ENCODE measurements at places on chromosomes 7 and 10. TPM values are rescaled to one million over a fixed set of nuclear protein-coding genes. Genes with fewer than 3 reads are reported as not detected.

The PODXL gene
- 108 TPM for total RNA-seq

The CFAP46 gene
- total RNA-seq = 6.6 TPM

GRCh38 chr7:12211711-12212485, 804 bp downstream of the TMEM106B start:
- no peak for DNase-seq

DNA sequence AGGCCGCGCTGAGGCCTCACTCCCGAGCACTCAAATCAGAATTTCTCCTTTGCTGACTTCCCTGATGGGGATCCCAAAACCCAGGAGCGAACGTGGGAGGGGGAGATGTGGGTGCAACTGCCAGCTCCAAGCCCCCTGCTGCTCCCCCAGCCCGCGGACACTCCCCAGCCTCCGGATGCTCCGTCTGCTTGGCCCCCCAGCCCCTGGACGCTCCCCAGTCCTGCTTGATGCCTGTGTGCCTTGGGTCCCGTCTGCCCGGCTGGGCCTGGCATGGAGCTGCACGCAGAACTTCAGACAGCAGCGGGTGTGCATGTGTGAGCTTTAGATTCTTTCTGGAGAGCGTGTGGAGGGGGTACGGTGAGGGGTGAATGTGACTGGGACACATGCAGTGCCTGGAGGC, 4.7 kb upstream of the SHH start:
- DNase-seq = peak; percentile 74

The LGI1 gene
- total RNA-seq = not detected

The ARHGEF35 gene
- total RNA-seq = 13.2 TPM
